NCI-H2081 (cell line): ENCODE measurements at places on chromosomes 7 and 10.

DNA sequence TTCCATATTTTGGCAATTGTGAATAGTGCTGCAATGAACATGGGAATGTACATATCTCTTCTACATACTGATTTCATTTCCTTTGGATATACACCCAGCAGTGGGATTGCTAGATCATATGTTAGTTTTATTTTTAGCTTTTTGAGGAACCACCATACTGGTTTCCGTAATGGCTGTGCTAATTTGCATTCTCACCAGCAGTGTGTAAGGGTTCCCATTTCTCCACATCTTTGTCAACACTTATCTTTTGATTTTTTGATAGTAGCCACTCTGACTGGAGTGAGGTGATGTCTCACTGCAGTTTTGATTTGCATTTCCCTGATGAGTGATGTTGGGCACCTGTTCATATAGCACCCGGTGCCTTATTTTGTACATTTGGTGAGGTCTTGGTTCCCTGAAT is 519.6 kb downstream of the REEP3 start:
- no peak for DNase-seq

GRCh38 chr10:62614389-62615157 is 189.9 kb upstream of the ADO start:
- DNase-seq = no peak

GRCh38 chr10:85175635-85176034 is 847.2 kb downstream of the CCSER2 start:
- DNase-seq = no peak

DNA sequence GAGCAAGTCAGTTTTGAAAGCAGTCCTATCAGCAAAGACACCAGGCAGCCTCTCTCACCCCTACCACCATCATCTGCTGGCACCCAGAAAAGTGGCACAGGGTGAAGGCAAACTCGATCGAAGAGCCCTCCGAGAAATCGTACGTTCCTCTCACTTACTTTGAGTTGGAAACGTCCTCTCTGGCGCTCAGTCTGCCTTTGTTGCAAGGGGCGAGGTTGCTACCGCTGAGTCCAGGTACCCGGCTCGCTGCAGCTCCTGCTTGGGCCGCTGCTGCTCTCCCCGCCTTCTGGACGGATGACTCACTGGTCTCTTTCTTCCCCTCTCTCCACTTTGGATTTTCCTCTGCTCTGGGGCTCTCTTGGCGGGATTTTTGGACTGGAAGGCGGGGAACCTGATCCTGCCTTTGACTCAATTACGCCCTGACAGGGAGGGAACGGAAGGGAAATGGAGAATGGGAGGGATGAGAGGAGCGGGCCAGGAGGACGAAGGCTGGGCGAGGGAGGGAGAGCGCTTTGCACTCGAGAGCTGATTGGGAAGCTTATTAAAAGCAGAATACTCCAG is at the start of gene PTN:
Gene PTN (minus strand): TSS at position 453 of the 561 bp plus-strand sequence. CDS start 88,760 bp downstream, outside the sequence.
- DNase-seq = peak; percentile 7

GRCh38 chr10:44366941-44367630 is 17.8 kb downstream of the CXCL12 start:
- no peak for DNase-seq

GRCh38 chr10:76356557-76356956 is 925.1 kb downstream of the LRMDA start:
- no peak for DNase-seq

- no peak for DNase-seq
Observed at GRCh38 chr7:13336227-13336626, 648.8 kb downstream of the ARL4A start.
